ENCODE measurements at places on chromosomes 1 and 21.

- no peak for DNase-seq
These were observed 1.8 kb downstream of the MX2 start for GRCh38 chr21:41363370-41364270.

DNA sequence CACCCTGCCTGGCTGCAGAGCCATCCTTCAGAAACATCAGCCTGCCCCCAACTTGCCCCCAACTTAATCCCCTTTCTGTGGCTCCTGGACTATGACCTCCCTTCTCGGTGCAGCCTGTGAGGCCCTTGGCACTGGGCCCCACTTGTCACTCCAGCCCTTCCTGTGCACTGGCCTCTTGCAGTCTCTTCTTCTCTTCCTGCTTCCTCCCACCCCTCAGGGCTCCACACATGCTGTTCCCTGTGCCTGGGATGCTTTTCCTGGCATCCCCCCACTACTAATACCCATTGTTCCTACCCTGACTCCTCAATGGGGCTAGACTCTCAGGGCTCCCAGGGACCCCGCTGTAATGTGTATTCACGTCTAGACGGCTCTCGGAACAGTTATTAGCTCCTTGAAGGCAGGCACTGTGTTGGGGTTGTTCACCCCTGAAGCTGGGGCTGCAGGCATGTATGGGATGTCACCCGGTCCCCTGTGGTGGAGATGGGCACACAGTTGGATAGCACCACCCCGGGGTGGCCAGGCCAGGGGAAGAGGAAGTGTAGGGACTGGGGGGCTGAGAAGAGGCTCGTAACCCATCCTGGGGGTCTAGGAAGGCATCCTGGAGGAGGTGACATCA lies 4.5 kb downstream of the LDLRAD1 start:
- no peak for DNase-seq

GRCh38 chr1:5966543-5967205 lies 25.6 kb downstream of the NPHP4 start:
- DNase-seq: no peak

DNA sequence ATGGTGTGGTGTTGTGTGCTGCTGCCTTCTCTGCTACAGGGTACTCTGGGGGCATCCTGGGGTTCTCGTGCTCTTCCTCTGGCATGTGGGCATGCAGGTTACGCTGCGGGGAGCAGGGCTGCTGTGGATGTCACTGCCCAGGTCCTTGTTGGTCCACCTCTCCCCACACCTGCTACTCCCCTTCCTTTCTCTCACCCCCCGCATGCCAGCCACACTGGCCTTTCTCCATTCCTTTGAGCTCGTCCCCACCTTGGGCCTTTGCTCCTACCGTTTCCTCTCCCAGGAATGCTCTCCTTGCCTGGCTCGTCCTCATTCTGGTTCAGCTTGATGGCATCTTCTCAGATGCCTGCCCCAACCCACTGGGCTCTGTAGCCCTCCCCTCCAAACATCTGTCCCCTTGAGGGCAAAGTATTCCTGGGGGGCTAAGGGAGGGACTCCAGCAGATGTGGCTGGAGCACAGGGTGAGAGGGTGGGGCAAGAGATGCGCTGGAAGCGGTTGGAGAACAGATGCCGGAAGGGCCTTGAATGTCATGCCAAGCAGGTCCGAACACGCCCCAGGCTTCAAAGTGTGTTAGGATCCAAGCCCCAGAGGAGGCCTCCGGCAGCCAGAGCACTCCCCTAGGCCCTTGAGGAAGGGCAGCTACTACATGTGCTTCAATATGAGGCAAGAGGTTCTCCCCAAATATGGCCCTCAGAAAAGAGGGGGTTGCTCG lies 23.4 kb downstream of the DMRTB1 start:
- DNase-seq: no peak

DNA sequence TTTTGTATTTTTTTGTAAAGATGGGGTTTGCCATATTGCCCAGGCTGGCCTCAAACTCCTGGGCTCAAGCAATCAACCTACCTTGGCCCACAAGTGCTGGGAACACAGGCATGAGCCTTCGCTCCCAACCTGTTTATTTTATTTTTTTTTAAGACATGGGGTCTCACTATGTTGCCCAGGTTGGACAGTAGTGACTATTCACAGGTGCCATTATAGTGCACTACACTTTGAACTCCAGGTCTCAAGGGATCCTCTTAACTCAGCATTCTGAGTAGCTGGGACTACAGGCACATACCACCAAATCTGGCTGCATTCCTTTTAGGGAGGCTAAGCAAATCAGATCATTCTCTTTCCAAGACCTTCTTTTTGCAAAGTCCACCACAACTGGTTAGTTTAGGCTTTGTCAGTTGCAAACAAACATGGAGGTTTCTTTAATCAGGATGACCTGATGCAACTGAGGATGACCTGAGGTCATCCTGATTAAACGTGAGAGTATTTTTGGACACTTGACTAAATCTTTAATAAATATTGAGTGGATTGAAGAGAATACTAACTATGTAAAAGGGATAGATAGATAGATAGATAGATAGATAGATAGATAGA lies 30.0 kb upstream of the RALGPS2 start:
- DNase-seq: no peak

DNA sequence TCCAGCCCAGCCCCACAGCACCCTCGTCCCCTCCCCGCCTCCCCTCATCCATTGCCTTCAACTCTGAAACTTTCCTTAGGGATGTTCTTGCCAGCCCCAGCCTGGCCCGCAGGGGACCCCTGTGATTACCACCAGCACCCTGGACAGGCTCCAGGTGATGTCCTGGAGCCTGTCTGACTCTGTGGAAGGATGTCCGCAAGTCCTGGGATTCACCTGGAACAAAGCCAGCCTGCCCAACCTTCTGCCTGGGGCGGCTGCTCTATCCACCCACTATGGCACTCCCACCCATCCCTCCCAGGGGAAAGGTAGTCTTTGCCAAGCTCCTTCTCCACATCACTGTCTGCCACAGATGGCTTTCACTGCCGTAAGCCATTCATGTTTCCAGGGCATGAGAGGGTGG lies 24.4 kb upstream of the PTPRF start:
- DNase-seq: no peak

- DNase-seq: no peak
These were observed 58.0 kb downstream of the MEGF6 start for GRCh38 chr1:3553166-3553939.

GRCh38 chr1:183493540-183494245 lies 21.4 kb downstream of the SMG7 start:
- no peak for DNase-seq

GRCh38 chr1:156875341-156875615 lies 14.6 kb downstream of the NTRK1 start:
- no peak for DNase-seq

DNA sequence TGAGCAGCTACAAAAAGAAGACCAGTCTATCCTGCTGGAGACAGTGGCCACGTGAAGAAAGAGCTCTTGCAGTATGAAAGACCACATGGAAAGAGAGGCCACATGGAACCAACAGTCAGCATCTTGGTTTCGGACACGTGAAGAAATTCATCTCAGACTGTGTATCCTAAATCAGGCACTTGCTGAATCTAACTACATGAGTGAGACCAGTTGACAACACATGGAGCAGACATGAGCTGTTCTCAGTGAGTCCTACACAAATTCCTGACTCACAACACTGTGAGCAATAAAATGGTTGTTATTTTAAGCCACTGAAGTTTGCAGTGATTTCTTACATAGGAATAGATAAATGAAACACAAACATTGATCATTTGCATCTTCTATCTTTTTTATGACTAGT lies 2.4 kb upstream of the TAF1A start:
- DNase-seq: no peak

DNA sequence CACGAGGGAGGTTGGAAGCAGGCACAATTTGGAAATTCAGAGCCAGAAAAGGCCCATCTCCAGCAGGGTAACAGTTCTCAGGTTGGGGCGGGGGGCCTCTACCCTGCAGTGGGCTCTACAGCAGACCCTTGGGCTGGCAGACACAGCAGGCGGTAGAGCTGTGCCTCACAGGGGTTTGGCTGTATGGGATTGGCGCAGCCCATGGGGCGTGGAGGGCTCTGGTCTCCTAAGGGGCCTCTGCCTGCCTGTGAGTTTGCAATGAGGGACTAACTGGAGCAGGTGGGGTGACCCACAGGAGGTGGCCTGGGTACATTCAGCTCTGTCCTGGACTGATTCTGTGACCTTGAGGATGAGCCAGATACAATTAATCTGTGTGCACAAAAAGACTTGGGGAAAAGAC lies 124.1 kb downstream of the CAMTA1 start:
- no peak for DNase-seq

- no peak for DNase-seq
These were observed 618 bp downstream of the CLCC1 start for GRCh38 chr1:108962681-108963051.

GRCh38 chr1:89358287-89358893 lies 5.5 kb upstream of the GBP6 start:
- DNase-seq: peak; percentile 66

DNA sequence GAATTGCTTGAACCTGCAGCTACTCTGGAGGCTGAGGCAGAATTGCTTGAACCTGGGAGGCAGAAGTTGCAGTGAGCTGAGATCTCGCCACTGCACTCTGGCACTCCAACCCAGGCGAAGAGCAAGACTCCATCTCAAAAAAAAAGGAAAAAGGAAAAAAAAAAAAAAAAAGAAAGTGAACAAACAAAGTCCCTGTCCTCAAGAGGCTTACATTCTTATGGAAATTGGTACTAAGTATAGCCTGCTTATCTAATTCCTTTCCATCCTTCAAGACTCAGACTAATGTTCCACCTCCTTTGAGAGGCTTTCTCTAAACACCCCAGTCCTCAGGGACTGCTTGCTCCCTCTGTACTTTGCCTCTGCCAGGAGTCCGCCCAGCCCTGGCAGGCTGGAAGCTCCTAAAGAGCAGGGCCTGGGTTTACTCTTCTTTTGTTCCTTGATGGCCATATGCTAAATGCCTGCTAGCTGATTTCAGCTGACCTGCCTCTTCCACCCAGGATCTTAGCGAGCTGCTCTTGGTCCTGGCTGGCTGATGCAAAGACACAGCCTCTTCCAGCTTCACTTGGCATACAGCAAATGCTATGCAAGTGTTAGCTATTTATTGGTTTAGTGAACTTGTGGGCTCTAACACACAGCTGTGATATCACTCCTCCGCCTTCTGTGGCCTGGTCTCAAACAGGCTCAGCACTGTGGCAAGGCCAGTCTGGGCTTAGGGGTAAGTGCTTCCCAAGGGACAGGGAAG lies 9.8 kb downstream of the SLC9A1 start:
- DNase-seq: no peak

DNA sequence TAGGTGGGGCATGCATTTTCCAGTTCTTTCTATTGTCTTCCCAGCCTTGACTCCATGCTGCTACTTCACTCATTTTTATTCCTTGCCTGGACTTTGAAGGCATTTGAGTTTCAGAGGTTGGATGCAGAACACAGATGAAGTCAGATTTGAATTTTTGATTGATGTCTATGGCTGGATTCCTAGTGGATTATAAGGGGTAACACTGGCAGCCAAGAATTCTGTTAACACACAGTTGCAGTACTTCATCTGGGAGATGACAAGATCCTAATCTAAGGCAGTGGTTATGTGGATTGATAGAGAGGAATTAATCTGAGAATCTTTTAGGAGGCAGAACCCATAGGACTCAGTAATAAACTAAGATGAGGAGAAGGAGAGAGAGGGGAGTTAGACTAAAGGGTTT lies 439.0 kb upstream of the USP24 start:
- DNase-seq: no peak

- DNase-seq: no peak
These were observed 7.0 kb upstream of the C1orf146 start for GRCh38 chr1:92210701-92211100.

DNA sequence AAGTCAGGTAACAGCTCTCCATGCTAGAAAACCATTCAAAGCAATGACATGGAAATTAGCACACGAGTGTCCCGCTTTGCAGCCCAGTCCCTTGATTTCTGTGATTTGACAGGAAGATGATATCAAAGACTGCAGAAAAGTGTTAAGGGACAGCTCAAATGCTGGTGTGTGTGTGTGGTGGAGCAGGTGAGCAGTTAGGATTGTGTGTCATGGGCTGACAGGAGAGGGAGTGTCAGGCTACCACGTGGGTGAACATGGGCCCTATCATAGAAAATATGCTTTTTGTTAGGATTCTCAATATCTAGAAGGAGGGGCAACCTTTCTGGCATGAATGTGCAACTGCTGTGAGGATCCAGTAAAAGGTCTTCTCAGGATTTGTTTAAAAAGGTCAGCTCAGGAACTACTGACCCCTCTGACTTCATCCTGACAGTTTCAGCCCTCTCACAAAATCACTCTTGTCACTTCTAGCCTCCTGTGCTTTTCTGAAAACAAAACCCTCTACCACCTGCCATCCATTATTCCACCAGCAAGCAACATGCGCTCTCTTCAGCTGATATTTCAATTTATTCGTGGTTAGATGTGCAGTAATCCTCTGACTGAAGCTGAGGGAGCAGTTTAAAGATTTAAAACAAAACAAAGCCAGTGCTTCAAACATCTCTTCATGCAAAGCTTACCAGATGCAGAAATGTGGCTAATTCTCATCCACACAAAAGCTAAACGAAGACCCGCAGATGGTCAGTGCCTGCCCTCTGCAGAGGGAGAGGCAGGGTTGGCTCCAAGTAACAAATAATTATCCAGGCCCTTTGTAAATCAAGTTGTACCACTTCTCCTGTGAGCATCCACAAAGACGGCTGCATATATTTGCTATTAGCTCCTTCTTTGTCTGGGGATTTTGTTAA lies 397.9 kb downstream of the PTBP2 start:
- no peak for DNase-seq

GRCh38 chr1:226653311-226653921 lies 85.7 kb downstream of the ITPKB start:
- peak; percentile 33 for DNase-seq

DNA sequence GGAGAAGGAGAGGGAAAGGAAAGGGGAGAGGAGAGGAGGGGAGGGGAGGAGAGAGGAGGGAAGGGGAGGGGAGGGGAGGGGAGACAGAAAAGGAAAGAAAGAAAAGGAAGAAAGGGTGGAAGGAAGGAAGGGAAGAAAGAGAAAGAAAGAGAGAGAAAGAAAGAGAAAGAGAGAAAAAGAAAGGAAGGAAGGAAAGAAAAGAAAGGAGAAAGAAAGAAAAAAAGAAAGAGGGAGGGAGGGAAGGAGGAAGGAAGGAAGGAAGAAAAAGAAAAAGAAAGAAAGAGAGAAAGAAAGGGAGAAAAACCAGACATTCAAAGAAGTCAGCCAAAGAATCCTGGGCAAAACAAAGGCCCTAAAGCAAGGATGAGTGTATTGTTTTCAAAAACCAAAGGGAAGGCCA lies 125.7 kb upstream of the SPATA6 start:
- DNase-seq: no peak

- no peak for DNase-seq
These were observed 35.7 kb downstream of the TNFRSF8 start for GRCh38 chr1:12098786-12099185.

DNA sequence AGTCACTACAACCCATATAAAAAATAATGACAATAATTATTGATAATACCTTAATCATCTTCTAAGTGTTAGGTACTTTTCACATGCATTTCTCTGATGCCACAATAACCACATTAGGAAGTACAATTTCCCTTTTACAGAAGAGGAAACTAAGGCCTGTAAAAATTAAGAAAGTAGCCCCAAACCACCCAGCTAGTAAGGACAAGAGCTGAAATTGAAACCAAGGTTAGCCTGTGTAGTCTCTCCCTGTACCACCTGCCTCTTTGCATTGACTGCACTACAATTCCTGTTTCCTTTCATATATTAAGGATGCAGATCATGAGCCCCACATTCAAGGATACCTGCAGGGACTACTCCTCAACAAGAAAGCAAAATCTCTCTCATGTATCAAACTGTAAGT lies 288.8 kb downstream of the GPATCH2 start:
- no peak for DNase-seq
